HuH-7.5 (cell line): ENCODE measurements at places on chromosomes 16 and 17.

DNA sequence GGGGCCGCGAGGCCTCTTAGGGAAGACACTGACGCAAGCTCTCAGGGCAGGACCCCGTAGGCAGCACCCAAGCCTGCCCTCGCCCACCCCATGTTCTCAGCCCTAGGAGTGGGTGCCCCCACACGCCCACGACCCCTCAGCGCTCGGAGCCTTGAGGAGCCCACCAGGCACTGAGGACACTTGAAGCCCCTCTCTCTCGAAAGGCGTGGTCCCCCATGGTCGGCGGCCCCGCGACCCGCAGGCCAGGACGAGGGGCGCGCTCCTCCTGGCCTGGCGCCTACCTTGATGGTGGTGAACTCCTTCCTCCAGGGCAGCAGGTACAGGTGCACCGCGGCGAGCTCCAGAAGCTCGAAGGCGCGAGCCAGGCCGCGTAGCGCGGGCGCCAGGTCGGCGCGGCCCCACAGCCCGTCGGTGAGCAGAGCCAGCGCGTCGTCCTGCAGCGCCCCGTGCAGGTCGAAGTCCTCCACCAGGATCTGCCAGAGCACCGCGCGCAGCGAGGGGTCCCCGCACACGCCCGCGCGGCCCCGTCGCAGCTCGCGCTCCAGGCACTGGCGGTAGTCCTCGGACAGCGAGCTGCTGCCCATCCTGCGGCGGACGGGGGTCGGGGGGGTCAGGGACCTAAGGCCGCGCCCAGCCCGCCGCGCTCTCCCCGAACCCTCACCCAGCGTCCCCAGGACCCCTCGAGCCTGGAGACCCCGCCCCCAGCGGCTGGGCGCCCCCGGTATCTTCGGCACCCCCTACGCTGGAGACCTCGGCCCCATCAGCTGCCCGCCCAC lies 668 bp downstream of the SPATA2L start:
- DNase-seq, result peak; percentile 86

DNA sequence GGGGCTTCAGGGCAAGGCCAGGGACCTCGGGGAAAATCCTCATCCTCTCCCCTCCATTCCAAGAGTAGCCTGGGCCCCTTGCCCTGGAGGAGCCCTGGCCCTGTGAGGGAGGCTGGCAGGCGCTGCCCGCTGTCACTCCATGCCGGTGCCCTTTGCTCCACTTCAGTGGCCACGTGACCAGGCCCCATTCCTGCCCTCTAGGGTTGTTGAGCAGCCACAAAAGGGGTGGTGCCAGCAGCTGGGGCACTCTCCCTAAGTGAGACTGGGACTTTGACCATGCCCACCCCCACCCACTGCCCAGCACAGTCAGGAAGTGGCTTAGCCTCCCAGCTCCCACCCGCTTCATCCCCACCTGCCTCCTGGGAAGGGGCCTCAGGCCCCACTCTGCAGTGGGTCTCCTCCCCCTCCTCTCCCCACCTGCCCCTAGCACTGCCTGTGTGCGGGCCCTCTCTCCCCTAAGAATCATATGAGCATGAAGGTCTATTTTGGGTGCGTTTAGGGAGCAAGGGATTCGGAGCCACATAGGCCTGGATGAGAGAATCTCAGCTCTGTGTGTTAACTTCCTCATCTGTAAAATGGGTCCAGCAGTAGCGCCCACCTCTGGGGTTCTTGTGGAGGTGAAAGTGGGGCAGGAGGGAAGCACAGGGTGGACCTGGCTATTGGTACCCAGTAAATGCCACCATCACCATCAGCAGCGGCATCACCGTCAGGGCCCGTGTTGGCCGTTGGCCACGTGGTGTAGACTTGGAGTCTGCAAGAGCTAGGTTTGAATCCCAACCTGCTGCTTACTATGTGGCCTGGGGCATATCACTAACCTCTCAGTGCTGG lies 7.2 kb downstream of the PDK2 start:
- DNase-seq, result no peak

DNA sequence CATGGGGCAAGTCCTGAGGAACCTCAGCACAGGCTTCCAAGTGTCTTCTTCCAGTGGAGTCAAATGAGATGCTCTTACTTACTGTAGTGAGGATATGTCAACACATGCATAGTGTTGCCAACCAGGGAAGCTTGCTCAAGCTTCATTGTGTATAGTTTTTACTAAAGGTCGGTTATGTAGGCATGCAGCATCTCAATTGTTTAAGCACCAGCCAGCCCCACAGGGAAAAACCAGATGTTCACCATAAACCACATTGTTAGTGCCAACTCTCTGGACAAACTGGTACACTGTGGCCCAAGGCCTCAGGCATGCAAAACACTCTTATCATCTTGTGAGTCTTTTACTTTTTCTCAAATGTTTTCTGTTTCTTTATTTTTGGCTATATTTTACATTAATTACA lies 152.1 kb downstream of the PHKB start:
- no peak for DNase-seq

DNA sequence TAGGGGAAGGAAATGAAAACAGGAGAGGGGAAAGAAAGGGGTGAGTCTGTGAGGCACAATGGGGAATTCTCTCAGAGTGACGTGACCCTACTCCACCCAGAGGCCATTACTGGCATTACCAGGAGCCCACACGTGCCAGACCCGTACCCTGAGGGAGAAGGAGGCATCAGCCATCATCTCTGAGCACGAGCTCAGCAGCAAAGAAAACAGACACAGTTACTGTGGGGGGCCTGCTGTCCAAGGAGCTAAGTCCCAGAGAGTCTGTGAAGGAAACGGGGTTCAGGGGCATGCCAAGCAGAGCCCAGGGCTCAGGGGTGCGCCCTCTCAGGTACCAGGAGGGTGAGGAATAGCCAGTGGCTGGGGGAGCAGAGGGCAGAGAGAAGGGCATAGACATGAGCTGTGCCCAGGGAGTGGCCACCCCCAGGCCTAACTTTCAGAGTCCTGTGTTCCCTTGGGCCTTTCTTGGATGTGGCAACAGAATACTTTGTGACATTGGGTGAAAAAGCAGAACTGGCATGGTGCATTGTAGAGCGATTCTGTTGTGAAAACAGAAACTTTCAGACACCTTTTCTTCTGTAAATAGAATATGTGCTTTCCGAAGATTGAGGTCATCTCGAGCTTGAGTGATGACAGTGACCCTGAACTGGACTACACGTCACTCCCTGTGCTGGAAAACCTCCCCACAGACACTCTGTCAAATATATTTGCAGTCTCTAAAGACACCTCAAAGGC lies 11.3 kb downstream of the TAF1C start:
- peak; percentile 81 for DNase-seq

- no peak for DNase-seq
Measured at GRCh38 chr16:64238571-64238970, 883.3 kb downstream of the CDH11 start.

- DNase-seq, result no peak
Measured at GRCh38 chr17:32515677-32516383, 29.0 kb downstream of the CDK5R1 start.

DNA sequence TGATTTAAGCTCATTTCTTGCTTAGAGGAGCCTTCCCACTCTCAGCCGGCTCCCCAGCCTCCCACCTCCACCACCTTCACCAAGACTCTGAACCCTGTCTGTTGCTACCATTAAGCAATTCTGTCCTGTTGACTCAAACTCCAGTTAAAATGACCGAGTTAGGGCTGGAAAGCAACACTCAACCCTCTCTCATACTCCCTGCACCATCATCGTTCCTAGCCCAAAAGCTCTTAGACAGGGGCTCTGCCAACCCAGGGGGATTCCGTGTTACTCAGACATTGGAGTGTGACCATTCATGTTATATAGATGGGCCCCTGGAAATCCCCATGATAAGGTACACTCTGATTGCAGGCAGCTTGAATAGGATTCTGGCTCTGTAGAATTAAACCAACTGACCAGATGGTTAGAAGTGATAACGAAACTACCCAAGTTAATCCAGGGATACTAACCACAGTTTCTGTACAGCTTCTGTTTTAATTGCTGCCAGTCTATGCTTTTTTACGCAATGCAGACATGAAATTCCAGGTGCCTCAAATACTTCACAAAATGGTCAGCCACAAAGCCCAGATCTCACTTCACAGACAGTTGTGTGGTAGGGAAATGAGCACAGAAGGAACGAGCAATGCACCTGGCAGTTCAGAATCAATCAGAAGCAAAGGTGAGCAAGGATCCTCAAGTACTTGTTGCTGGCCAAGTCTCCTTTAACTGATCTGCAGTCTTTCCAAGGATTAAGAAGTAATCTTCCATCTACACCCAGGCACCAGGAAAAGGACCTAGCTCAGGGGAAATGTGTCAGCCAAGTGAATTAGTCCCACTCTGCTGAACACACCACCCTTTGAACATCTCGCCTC lies 2.1 kb downstream of the SSTR2 start:
- no peak for DNase-seq

GRCh38 chr16:66572356-66572755 lies 6.1 kb downstream of the CMTM1 start:
- DNase-seq, result no peak

DNA sequence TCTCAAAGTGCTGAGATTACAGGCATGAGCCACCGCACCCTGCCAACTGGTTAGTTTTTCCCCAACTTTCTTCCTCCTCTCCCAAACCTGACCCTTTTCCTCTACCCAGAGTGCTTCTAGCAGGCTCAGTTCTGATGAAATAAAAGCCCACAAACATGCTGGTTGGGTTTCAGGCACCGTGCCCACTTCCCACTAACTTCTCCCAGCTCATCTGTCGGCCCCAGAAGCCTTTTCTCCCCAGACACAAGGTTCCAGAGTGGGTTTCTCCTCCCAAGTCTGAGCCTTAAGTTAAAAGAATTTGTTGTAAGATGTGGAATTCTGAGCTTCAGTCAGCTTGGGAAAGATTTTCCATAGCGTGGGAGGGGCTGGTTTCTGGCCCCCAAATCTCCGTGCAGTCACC lies 11.5 kb upstream of the SCN4A start:
- no peak for DNase-seq

- no peak for DNase-seq
Measured at GRCh38 chr16:51949282-51949681, 597.7 kb downstream of the TOX3 start.

GRCh38 chr16:46855389-46855788 lies 24.4 kb upstream of the C16orf87 start:
- DNase-seq, result no peak

DNA sequence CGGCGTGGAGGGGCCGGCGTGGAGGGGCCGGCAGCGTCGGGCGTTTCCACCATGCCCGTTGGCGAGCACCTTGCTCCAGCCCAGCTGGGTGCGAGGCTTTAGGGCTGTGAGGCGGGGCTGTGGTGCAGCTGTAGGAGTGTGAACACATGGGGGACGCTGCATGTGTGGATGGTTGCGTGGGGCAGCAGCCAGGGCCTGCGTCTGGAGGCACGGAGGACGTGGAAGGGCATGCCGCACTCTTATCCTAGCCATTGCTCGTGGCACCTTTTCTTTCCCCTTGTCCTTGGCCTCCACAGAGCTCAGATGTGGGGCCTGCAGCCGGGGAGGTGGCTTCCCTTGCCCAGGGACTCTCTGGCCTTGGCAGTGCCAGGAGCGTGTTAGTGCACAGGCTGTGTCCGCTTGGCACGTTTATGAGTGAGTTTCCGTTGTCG lies 47.8 kb downstream of the PDPK1 start:
- no peak for DNase-seq

DNA sequence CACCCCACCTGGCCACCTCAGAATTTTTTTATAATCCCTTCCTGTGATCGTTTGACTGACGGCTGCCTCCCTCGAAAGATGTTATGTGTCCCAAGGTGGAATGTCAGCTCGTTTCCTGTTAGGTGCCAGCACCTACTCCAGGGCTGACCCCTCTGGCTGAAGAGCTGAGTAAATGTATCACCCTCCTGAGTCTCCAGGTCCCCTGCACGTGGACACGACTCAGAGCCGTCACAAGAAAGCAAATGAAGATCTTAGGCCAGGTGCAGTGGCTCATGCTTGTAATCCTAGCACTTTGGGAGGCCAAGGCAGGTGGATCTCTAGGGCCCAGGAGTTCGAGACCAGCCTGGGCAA lies 273.2 kb downstream of the C16orf95 start:
- DNase-seq, result no peak

DNA sequence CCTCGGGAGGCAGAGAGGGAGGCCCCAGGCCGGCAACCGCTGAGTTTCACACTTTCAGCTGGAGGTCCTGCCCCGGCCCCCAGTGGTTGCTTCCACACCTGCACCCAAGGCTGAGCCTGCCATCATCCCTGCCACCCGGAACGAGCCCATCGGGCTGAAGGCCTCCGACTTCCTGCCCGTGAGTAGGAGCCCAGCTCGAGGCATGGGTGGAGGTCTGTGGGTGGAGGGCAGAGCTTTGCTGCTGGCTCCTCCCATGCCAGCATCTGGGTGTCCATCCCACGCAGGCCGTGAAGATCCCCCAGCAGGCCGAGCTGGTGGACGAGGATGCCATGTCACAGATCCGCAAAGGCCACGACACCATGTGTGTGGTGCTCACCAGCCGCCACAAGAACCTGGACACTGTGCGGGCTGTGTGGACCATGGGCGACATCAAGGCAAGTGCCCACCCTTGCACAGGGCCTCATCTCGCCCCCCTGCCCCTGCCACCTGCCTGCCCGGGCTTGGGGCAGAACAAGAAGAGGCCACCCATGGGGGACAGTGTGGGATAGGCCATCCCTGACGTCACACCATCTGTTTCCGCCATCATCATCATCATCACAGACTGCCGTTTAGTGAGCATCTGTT lies 19.6 kb downstream of the KATNB1 start:
- DNase-seq, result no peak

DNA sequence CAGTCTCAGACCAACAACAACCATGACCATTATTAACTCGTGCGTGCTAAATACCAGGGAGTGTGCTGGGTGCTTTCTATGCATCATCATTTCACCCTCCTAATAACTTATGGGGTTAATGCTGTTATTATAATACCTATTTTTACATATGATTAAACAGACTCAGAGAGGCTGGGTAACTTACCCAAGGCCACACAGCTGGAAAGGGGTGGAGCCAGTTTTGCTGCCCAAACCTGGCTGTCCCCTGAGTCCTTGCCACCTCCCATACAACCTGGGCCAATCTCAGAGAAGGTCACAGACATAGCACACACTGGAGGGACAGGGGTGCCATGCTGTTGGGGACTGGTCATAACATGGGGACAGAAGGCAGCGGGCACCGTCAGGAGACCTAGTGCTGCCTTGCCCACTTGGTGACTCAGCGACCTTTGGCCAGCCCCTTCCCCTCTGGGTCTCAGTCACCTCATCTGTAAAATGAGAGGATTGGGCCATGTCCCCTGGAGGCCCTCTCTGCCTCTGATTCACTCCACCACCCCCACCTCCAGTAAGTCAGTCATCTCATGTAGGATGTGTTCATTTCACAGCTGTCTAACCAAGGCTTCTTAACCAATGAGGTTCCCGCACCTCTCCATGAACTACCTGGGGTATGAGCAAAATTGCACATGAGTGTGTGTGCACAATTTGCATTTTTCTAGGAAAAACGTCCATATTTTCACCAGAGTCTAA lies 11.4 kb upstream of the FADS6 start:
- DNase-seq, result no peak

- DNase-seq, result peak; percentile 79
Measured at GRCh38 chr16:2026461-2027023, at the start of gene NHERF2. Gene NHERF2, plus strand, starts transcription at chr16:2026902. Its CDS starts 104 bp downstream, at chr16:2027006.

- no peak for DNase-seq
Measured at GRCh38 chr16:66458292-66458691, 31.2 kb downstream of the BEAN1 start.

DNA sequence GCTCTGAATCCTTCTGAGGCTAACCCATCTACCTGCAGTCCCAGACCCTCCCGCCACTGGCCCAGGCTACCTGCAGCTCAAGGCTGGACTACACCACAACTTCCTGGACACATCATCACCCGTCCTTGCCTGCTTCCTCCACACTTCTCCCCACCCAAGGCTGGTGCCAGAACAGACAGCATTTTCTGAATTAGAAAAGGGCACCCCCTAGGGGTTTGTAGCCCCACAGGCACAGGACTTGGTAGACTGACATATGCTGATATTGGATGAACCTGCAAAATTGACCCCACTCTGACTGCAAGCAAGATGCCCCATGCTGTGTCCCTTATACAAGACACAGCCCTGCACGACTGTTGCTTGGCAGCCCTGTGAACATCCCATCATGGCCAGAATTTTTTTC lies 271.5 kb upstream of the C16orf82 start:
- no peak for DNase-seq
